ENCODE measurements at places on chromosomes 2 and 18.

DNA sequence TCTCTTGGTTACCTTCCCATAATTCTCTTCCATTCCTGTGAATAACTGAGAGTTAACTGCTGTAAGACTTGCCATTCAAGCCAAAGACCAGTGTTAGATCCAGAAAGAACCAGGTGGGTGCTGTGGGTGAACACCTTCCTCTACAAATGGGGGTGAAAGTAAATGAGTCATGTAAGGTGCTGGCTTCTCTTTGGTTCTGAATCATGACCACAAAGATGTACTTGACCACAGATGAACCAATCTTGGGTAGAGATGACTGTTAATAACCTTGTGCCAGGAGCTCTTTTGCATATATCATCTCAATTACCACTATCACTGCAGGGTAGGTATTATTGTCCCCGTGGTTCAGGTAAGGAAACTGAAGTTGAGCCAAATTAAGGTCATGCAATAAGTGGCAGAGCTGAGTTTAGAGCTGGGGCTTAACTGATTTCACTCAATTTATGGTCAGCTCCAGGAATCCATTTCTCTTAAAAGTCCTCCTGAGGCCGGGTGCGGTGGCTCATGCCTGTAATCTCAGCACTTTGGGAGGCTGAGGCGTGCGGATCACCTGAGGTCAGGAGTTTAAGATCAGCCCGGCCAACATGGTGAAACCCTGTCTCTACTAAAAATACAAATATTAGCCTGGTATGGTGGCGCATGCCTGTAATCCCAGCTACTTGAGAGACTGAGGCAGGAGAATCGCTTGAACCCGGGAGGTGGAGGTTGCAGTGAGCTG is 244.9 kb upstream of the CXCR4 start:
- DNase-seq = no peak

GRCh38 chr2:67342394-67342793 is 54.7 kb upstream of the ETAA1 start:
- no peak for DNase-seq

- no peak for DNase-seq
These were observed 14.7 kb upstream of the BCL11A start for GRCh38 chr2:60567919-60568768.

GRCh38 chr2:233768076-233768475 is 8.0 kb downstream of the UGT1A1 start:
- DNase-seq = no peak

DNA sequence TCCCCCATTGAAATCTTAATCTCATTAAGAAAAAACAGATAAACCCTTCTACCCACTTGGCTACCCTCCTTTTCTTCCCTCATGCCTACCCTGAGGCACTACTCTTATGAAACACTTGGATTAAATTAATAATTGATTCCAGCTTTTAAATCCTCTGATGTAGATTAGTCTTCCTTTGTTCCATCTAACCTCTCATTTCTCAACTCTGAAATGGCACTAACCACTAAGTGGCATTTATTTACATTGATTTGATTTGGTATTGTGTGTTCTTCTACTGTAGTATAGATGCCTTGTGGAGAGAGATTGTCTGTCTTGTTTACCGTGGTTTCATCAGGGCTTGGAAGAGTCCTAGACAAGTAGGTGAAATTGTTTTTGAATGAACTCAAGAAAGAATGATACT is 26.7 kb downstream of the ITGA4 start:
- DNase-seq = no peak

DNA sequence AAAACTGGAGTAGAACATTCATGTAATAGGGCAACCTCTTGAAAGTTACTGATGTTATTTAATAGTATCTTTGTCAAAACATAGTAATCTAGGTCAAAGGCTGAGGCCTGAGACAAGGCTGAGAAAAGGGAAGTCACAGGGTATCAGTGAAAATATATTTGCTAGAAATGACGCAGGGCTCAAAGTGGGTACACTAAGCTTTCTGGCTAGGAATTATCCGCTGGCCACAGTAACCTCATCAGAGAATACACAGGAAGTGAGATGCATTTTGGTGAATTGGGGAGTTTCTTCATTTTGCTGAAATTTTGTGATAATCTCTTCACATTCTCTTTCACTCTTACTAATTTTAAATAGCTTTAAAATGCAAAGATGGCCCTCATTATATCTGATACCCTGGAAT is 206.8 kb downstream of the OTX1 start:
- DNase-seq = no peak

DNA sequence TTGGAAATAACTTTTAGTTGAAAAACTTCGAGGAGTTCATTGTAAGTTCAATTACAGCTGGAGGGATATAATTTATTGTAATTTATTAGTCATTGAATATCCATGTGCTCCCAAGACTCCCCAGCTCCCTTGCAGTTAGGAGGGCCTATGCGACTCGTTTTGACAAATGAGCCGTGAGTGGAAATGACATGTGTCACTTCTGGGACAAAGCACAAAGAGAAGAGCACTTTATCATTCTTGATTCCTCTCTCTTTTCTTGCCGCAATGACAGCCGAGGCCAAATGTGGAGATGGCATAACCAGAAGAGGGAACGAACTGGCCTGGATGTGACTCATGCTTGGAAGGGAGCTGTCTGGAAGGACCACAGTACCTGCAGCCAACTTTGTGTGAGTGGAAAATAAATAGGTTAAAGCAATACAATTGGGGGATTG is 44.2 kb upstream of the ITSN2 start:
- DNase-seq = no peak

DNA sequence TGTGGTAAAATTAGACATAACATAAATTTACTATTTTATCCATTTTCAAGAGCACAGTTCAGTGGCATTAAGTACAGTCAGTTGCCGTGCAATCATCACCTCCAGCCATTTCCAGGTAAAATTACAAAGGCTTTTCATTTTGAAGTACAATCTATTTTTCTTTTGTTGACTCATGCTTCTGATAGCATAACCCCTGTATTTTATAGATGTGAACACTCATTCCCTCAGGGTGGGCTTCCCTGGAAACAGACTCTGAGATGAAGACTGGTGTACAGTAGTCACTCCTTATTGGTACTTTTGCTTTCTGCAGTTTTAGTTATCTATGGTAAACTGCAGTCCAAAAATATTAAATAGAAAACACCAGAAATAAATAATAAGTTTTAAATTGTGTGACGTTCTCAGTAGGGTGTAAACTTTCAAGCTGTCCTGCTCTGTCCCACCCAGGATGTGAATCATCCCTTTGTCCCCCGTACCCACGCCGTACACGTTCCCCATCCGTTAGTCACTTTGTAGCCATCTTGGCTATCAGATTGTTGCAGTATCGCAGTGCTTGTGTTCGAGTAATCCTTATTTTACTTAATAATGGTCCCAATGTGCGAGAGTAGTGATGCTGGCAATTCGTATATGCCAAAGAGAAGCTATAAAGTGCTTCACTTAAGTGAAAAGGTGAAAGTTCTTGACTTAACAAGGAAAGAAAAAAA is 41.1 kb upstream of the NAB1 start:
- DNase-seq = no peak

DNA sequence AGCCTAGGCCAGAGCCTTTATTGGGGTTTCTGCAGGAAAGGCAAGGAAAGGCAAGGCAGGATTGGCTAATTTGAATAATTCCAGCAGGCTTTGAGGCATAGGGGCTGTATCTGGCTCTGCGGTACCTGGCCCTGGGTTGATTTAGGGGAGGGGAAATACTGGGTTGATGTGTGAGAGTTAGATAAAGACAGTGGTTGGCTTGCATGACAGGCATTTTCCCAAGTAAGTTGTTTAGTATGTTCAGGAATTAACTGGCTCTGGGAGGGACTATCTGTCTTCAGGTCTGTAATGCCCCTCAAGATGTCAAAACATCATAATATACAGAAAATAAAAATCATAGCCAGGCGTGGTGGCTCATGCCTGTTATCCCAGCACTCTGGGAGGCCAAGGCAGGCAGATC is 98.7 kb downstream of the UBR3 start:
- DNase-seq = no peak

- DNase-seq = no peak
These were observed 13.1 kb upstream of the SMAD7 start for GRCh38 chr18:48963586-48964470.

GRCh38 chr2:110735366-110735765 is 3.0 kb downstream of the ACOXL start:
- no peak for DNase-seq

- no peak for DNase-seq
These were observed 54.7 kb downstream of the FARP2 start for GRCh38 chr2:241410739-241411176.

GRCh38 chr2:97663626-97663961 is 250 bp downstream of the ACTR1B start:
- DNase-seq = no peak

GRCh38 chr2:69177785-69178636 is 165.0 kb downstream of the ANTXR1 start:
- no peak for DNase-seq

- DNase-seq = no peak
These were observed 1.1 kb downstream of the VAMP8 start for GRCh38 chr2:85578243-85579180.

- DNase-seq = no peak
These were observed 19.1 kb downstream of the MXD1 start for GRCh38 chr2:69933839-69934613.

GRCh38 chr2:117118994-117119393 is 695.5 kb upstream of the DDX18 start:
- DNase-seq = no peak

DNA sequence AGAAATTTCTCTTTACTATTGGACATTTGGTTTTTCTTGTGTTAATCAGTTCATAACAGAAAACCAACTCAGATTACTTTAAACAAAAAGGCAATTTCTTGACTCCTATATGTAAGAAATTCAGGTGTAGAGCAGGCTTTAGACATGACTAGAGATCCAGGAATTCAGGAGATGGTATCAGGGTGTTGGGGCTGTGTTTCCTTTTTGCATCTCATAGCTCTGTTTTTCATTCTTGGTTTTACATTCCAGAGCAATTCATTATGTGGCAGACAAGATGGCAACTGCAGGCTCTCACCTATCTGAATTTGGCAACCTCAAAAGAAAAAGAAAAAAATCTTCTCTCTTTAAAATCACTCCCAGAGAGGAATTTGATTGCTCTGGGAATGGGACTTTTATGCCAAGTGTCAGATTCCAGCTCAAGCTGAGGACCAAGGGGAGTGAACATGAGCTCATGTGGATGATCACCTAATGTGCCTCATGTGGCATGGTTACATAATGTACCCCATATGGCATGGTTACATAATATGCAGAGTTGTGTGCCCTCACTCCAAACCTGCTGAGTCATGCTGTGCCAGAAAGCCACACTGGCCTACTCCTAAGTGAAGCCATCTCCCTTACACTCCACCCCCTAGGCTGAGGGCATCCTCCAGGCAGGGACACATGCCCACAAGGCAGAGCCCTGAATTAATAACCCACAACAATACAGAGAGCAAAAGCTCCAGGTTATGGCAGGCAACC is 282.7 kb downstream of the MBD2 start:
- no peak for DNase-seq

DNA sequence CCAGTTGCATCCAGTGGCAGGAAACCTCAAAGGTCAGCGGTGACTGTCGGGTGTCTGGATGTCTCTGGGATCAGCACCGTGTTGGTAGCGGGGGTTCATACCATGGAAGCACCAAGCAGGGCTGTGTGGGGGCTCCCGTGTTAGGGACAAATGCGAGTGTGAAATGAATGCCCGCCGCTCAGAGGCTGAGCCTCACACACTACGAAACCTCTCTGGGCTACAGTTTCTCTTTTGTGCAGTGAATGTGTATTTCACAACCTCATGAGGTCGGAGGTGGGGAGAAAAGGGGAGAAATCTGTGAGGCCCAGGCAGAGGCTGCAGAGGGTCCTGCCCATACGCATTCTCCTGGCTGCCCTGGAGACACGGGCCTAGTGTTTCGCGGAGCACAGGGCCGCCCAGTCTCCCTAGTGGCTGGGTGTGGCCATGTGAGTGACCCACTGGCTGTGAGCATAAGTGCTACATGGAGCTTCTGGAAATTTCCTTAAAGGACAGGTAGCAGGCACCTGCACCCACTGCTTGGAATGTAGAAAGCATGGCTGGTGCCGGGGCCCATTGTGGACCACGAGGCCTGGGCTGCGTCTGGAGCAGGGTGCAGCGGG is 138.0 kb upstream of the GLI2 start:
- DNase-seq = no peak

DNA sequence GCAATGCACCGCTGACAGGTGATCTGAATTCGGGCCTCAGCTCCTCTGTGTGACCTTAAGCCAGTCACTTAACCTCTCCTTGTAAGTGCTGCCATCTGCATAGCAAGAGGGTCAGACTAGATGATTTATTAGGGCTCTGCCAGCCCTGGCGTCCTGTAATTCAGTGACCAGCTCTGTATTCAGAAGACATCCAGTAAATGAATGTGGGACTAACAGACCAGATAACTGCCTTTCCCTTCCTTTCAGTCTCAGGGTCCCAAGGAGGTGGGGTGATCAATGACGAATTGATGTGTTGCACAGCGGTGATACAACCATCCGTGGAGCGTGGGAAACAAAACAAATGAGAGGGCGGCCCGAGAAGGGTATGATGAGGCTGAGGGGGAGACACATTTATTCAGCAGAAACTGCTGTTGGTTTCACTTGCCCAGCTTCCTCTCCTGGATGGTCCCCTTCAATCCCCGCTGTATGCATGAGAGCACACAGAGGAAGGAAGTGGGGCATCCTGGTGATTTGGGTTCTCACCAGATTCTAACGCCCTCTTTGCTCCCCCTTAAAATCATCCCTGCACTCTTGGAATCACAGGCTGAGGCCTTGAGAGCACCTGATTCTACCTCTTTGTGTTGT is 92.8 kb downstream of the VIT start:
- no peak for DNase-seq

DNA sequence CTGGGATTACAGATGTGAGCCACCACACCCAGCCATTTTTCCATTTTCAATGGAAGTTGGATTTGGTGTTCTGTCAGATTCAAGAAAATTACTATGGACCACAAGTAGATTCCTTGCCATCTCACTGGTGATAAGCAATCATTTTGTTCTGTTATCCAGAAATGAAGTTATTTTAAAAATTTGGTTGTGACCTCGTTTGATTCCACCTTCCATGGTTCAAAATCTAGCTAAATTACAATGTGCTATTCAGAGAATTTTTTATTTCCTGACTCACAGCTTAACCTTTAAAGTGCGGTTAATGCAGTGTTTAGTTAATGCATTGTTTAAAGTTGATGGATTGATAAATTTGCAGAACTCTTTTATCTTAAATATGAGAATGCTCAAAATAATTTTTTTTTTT is 243.2 kb upstream of the BOD1L2 start:
- no peak for DNase-seq

DNA sequence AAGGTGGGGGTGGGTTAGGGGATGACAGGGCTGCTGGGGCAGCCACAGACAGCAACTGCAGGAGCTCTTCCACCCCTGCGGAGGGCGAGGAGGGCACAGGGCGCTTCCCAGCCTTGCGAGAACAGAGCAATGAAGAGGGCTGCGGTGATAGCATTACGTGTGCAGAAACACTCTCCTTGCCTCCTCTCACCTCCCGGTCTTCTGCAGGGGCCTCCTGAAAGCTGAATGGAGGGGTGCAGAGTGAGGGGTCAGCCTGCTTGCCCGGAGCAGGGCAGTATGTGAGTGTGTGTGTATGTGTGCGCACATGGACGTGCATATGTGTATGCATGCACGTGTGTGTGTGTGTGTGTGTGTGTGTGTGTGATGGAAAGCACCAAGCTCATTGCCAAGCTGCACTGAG is 29.5 kb upstream of the IL1R2 start:
- no peak for DNase-seq

GRCh38 chr2:2775018-2775417 is 443.9 kb upstream of the MYT1L start:
- no peak for DNase-seq

GRCh38 chr2:154992826-154993225 is 294.3 kb downstream of the KCNJ3 start:
- DNase-seq = no peak

GRCh38 chr2:51350100-51350499 is 318.2 kb upstream of the NRXN1 start:
- no peak for DNase-seq

Data from activated CD8-positive, alpha-beta memory T cell treated with anti-CD3 and anti-CD28 coated beads for 1 hour (primary cell).